ENCODE measurements at places on chromosomes 7 and 10.
A peak's percentile ranks its signal among the peaks of the same experiment; 100 is the strongest.

- H3K4me1 ChIP-seq, result peaks cover 13% of the 10 kb centered on the region
- H3K4me3 ChIP-seq, result no peak overlapping the region
These were observed 4.4 kb upstream of the IRF5 start for GRCh38 chr7:128933180-128933891.

- peaks cover 5% of the 10 kb centered on the region for H3K36me3 ChIP-seq
- H3K27me3 ChIP-seq, result no peaks in the 10 kb centered on the region
- no peak overlapping the region for H3K27ac ChIP-seq
- H3K4me3 ChIP-seq, result no peak overlapping the region
These were observed 32.5 kb downstream of the TRUB1 start for GRCh38 chr10:114970515-114970914.

- peaks cover 14% of the 10 kb centered on the region for H3K4me1 ChIP-seq
- DNase-seq, result no peak
- no peaks in the 10 kb centered on the region for H3K27me3 ChIP-seq
- no peak overlapping the region for H3K4me3 ChIP-seq
- H3K36me3 ChIP-seq, result no peaks in the 10 kb centered on the region
These were observed 151.3 kb downstream of the CAMK1D start for GRCh38 chr10:12500381-12501303.

DNA sequence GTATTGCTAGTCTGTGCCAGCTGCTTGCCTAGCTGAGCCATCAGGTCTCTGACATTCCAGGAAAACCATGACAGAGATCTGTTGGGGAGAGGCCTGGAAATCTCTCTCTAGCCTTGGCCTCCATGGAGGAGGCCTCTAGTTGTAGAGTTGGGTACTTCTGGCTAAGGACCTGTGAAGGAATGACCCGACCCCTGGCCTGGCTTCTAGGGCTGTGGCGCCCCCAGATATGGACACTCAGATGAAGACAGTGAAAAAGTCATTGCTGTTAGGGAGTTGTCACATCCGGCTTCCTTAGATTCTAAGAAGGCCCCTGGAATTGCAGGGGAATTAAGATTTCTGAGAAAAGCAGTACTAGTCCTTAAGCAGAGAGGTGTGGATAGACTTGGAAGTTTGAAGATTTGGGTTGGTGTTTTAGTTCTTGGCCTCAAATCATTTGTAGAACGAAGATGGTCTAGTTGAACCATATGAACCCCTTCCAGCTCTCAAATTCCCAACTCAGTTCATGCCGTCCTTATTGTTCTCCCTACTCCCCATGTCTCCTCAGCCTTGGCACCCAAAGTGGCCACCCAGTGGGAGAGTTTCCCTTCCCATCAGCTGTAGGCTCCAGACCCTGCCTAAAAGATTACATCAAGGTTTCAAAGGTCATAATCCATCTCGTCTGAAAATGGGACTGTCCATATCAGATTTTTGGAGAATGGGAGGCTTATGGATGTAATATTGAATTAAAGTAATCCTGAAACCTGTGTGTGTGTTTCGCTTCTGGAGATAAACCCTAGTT lies 7.0 kb downstream of the HHEX start:
- H3K36me3 ChIP-seq, result no peaks in the 10 kb centered on the region
- no peak overlapping the region for H3K4me3 ChIP-seq
- H3K27me3 ChIP-seq, result no peaks in the 10 kb centered on the region
- no peak for DNase-seq
- H3K27ac ChIP-seq, result no peak overlapping the region

GRCh38 chr7:48168159-48168558 lies 3.1 kb upstream of the ABCA13 start:
- no peaks in the 10 kb centered on the region for H3K4me1 ChIP-seq
- no peak overlapping the region for H3K27ac ChIP-seq
- H3K36me3 ChIP-seq, result no peaks in the 10 kb centered on the region

GRCh38 chr7:90728568-90728967 lies 132.4 kb downstream of the CDK14 start:
- H3K36me3 ChIP-seq, result no peaks in the 10 kb centered on the region
- H3K27ac ChIP-seq, result no peak overlapping the region
- no peaks in the 10 kb centered on the region for H3K27me3 ChIP-seq
- H3K4me1 ChIP-seq, result peaks cover 10% of the 10 kb centered on the region
- H3K4me3 ChIP-seq, result no peak overlapping the region

DNA sequence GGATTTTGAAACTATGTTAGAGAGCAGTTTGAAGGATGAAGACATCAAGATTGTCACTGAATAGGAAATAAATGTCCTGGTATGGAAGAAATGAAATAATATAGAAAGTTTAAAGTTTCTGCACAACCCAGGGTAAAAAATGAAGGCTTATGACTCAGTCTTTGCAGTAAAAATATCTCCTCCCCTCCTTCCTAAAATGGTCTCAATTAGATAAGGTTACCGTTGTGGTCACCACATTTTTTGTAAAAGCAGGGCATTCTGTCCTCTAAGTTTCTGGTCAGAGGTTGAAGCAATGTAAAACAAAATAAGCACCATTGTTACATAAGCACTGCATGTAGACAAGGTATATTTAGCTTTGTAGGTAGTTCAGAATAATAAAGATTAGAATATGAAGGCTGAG lies 403.5 kb downstream of the SUGCT start:
- no peak for DNase-seq
- H3K36me3 ChIP-seq, result no peaks in the 10 kb centered on the region
- H3K4me3 ChIP-seq, result no peak overlapping the region
- H3K27ac ChIP-seq, result no peak overlapping the region

GRCh38 chr7:12661581-12661980 lies 25.9 kb upstream of the ARL4A start:
- H3K4me3 ChIP-seq, result no peak overlapping the region

- H3K4me3 ChIP-seq, result no peak overlapping the region
- no peaks in the 10 kb centered on the region for H3K4me1 ChIP-seq
- no peaks in the 10 kb centered on the region for H3K36me3 ChIP-seq
- no peak overlapping the region for H3K27ac ChIP-seq
- no peaks in the 10 kb centered on the region for H3K27me3 ChIP-seq
These were observed 60.9 kb upstream of the CHRM2 start for GRCh38 chr7:136807598-136807997.

DNA sequence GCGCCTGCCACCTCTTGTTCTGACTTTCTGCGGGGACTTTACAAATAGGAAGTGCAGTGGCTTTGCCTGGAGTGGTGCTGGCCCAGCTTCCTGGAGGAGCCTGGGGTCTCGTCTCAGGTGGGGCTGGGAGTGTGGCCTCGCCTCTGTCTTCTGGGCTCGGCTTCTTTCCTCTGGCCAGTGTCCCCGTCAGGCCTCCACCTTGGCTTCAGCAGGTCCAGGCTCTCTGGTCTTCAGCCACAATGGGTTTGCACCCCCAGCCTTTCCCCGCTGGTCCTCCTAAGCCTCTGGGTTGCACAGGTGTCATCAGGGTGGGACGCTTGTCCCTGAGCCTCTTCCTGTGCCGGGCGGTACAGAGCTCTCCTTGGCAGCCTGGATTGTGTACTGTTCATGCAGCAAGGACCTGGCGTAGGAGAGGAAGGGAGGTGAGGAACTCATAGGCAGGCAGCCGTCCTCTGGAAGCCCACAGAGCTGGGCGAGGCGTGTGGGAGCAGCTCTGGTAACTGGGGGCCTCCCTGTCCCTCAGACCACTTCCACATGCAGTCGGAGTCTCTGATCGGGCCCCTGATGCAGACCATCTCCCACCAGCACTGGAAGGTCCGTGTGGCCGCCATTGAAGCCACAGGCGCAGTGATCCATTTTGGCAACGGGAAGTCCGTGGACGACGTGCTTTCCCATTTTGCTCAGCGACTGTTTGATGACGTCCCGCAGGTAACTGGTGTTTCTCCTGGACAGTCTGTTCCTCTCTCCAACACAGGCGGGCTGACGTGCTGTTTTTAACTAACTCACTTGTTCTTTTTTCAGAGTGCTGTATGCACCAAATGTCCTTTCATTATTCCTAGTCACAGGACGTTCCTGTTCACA lies 2.3 kb upstream of the PRKAR1B start:
- no peak overlapping the region for H3K27ac ChIP-seq
- no peak for DNase-seq
- no peaks in the 10 kb centered on the region for H3K27me3 ChIP-seq
- H3K4me1 ChIP-seq, result peaks cover 25% of the 10 kb centered on the region
- H3K36me3 ChIP-seq, result peaks cover 51% of the 10 kb centered on the region
- no peak overlapping the region for H3K4me3 ChIP-seq

- H3K27ac ChIP-seq, result no peak overlapping the region
- no peaks in the 10 kb centered on the region for H3K4me1 ChIP-seq
- no peaks in the 10 kb centered on the region for H3K27me3 ChIP-seq
- no peak for DNase-seq
- peaks cover 27% of the 10 kb centered on the region for H3K36me3 ChIP-seq
These were observed 173.6 kb upstream of the NPS start for GRCh38 chr10:127375461-127375860.

DNA sequence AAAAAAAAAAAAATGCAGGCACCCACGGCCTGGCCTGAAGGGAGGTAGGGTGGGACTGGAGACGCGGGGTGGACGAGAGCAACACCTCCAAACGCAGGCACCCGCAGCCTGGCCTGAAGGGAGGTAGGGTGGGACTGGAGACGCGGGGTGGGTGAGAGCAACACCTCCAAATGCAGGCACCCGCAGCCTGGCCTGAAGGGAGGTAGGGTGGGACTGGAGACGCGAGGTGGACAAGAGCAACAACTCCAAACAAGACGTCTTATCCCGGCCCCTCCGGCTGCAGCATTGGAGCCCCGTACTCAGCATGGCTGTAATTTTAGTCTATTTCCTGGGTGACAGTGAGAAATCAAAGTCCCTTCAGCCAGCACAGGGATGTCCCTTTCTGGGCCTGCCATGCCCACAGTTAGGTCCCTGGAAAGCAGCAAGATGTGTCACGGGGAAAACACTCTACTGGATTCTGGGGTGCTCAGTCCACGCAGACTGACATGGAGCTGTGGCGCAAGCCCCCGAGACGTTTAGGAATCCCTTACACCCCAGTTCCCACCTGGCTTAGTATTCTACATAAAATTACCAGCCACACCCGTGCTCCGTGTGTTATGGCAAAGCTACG lies 119.9 kb downstream of the WDR37 start:
- H3K27me3 ChIP-seq, result no peaks in the 10 kb centered on the region
- DNase-seq, result no peak
- H3K27ac ChIP-seq, result no peak overlapping the region
- H3K36me3 ChIP-seq, result no peaks in the 10 kb centered on the region

GRCh38 chr7:152521420-152522337 lies 85.9 kb upstream of the KMT2C start:
- DNase-seq, result no peak
- H3K36me3 ChIP-seq, result no peaks in the 10 kb centered on the region
- H3K4me1 ChIP-seq, result no peaks in the 10 kb centered on the region
- H3K27me3 ChIP-seq, result no peaks in the 10 kb centered on the region

DNA sequence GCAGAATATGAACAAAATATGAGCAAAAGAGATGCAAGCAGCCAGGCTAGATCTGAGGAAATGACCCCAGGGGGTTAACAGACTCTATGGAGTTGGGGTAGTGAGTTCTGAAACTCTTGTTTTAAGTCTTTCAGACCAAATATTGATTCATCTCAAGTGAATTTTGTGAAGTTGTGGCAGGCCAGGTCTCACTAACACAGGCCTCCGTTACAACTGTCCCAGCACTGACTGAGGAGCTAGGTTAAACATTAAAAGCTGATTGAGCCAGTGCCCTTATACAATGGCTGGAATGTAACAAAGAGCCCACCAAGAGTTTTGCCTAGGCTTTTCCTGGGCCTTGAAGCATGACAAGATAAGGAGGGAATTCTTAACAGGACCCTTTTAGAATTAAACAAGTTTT lies 192.3 kb upstream of the STK17A start:
- H3K4me1 ChIP-seq, result no peaks in the 10 kb centered on the region
- no peak for DNase-seq
- H3K27me3 ChIP-seq, result no peaks in the 10 kb centered on the region

DNA sequence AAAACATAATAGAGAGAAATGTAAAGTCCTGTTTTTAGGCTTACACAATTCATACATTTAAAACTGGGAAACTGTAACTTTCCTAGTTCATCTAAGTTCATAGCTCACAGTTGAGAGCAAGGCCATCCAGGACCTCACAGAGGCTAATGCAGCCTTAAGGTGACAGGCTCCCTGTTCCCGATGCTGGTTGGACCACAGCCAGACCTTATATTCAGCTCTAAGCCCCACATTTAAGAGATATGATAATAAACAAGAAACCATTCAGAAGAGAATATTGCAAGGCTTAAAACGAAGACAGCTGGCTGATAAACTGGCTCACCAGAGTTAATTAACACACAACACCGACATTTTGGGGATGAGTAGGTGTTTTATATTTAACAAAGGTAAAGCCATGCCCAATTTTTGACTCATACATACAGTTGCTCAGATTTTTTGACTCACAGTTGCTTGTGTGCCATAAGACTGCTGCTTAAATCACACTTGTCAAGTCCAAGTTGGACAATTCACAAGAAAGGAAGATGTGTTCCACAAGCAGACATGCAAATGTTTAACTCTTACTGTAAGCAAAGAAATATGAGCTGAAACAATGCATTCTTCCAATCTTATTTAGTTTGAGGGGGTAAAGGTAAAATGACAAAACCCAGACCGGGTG lies 41.1 kb upstream of the TMEM213 start:
- H3K4me1 ChIP-seq, result no peaks in the 10 kb centered on the region
- no peaks in the 10 kb centered on the region for H3K36me3 ChIP-seq
- no peak overlapping the region for H3K4me3 ChIP-seq
- no peak for DNase-seq
- no peak overlapping the region for H3K27ac ChIP-seq
- H3K27me3 ChIP-seq, result no peaks in the 10 kb centered on the region

- no peaks in the 10 kb centered on the region for H3K4me1 ChIP-seq
- H3K4me3 ChIP-seq, result no peak overlapping the region
- DNase-seq, result peak; percentile 54
- no peak overlapping the region for H3K27ac ChIP-seq
These were observed 24.1 kb downstream of the TBATA start for GRCh38 chr10:70761031-70761601.

- no peak for DNase-seq
- no peaks in the 10 kb centered on the region for H3K4me1 ChIP-seq
- no peak overlapping the region for H3K27ac ChIP-seq
- H3K4me3 ChIP-seq, result no peak overlapping the region
- H3K27me3 ChIP-seq, result no peaks in the 10 kb centered on the region
- H3K36me3 ChIP-seq, result no peaks in the 10 kb centered on the region
These were observed 21.2 kb upstream of the NPS start for GRCh38 chr10:127527891-127528290.

GRCh38 chr10:52082307-52082706 lies 231.8 kb upstream of the DKK1 start:
- no peaks in the 10 kb centered on the region for H3K27me3 ChIP-seq
- H3K4me1 ChIP-seq, result no peaks in the 10 kb centered on the region
- H3K27ac ChIP-seq, result no peak overlapping the region
- H3K36me3 ChIP-seq, result no peaks in the 10 kb centered on the region
- DNase-seq, result no peak

DNA sequence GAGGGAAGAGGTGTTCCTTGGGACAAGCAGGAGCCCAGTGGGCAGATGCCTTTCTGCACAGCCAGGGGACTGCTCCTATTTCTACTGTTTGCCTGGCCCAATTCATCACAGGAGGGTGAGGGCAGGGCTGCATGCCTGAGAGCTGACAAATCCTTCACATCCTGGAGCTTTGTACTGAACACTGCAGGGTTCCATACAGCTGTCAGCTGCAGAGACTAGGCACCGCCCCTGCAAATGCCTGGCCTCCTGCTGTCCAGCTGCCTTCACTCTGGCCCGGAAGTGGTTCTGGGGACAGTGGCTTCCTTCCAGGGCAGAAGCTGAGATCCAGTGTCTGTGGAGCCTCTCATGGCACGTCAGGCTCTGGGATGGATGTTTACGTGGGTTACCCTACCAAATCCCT lies 470.7 kb downstream of the DNAJB6 start:
- H3K4me1 ChIP-seq, result no peaks in the 10 kb centered on the region
- no peaks in the 10 kb centered on the region for H3K36me3 ChIP-seq
- no peak overlapping the region for H3K27ac ChIP-seq
- DNase-seq, result no peak
